SHP77 treated with DMSO at 0.1 percent for 48 hours (cell line): ENCODE measurements at places on chromosomes 4 and X.

GRCh38 chrX:108090491-108091263 lies 665 bp downstream of the PSMD10 start:
- peak; percentile 19 for DNase-seq

GRCh38 chrX:39440799-39441284 lies 639.6 kb downstream of the MID1IP1 start:
- DNase-seq: no peak

DNA sequence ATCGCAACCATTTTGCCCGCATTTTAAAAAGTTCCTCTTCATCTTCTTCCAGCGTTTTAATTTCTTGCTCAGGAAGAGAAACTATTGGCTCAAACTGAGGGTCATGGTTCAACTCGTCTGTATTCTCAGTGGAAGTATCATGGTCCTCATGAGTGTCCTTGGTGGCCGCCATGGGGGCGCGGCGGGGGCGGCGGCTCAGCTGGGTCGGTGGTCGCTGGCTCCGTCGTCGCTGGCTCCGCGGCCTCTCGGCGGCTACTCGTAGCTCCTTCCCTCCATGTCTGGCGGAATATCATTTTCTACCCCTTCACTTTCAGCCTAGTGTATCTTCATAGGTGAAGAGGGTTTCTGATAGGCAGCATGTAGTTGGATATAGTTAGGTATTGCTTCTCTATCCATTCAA lies 492.0 kb upstream of the MAGEB18 start:
- no peak for DNase-seq

- DNase-seq: no peak
Measured at GRCh38 chr4:121648516-121648915, 48.3 kb downstream of the ANXA5 start.

GRCh38 chrX:144849141-144849540 lies 398.2 kb upstream of the SPANXN1 start:
- DNase-seq: no peak

GRCh38 chrX:63747331-63747730 lies 37.7 kb downstream of the ARHGEF9 start:
- DNase-seq: no peak

- no peak for DNase-seq
Measured at GRCh38 chrX:134461437-134461836, 1.5 kb downstream of the HPRT1 start.

- DNase-seq: peak; percentile 67
Measured at GRCh38 chrX:54786967-54787366, 11.1 kb downstream of the ITIH6 start.

DNA sequence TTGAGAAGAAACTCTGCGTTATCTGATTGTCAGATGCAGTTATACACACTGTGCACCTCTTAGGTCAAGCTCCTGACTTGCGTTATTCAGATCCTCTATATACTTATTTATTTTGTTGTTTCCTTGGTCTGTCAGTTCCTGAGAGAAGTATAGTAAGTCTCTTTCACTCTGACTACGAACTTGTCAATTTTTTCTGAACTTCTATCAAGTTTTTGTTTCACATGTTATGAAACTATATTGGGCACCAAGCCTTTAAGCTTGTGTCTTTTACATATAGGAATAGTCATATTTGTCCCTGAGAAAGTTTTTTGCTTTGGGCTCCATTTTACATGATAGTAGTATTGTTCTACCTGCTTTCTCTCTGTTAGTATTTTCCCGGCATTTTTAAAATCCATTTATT lies 31.7 kb downstream of the ZNF275 start:
- DNase-seq: no peak

- no peak for DNase-seq
Measured at GRCh38 chr4:184968784-184969201, 49.5 kb upstream of the HELT start.

DNA sequence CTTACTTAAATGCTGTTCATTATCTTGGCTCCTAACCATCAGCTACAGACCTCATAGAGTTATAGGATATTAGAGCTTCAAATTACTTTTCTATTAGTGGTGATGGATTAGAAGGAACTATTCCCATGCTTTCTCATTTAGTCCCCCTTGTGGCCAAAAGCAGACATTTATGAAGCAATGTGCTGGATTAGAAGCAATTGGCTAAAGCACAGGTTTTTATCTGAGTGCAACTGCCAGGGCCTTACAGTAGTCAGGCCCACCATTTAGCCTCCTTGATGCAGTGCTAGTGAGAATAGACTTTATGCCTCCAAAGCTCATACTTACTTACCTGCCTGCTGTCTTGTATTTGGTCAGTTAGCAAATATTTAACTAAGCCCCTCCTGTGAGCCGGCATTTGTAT lies 93.0 kb downstream of the TSPAN7 start:
- DNase-seq: no peak

DNA sequence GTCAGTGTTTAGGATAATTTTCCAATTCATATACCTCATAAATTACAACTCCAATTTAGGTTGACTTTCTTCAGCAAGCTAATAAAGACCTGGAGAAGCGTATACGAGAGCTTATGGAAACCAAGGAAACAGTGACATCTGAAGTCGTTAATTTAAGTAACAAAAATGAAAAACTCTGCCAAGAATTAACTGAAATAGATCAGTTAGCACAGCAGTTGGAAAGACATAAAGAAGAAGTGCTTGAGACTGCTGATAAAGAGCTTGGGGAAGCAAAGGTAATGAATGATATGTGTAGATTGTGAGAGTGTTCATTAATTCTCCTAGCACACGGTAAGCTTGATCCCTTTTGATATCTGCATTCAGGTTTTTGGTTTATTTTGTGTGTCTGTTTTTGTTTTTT lies 16.8 kb downstream of the CEP135 start:
- no peak for DNase-seq

DNA sequence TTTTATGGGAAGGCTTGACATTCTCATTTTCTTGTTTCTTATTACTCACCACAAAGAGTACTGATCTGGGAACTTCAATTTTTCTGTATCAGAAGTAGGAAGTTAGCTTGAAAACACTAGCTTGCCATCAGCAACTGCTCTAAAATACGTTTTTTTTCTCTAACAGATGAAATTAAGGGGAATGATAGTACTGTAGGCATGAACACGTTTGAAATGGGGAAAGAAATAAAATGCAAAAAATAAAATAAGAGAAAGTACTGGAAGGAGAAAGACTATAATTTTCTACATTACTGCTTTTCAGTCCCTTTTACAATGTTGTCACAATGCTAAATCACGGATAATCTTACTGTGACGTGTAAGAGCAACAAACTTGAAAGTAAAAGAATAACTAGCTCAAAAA lies 1.5 kb downstream of the RADX start:
- DNase-seq: no peak

DNA sequence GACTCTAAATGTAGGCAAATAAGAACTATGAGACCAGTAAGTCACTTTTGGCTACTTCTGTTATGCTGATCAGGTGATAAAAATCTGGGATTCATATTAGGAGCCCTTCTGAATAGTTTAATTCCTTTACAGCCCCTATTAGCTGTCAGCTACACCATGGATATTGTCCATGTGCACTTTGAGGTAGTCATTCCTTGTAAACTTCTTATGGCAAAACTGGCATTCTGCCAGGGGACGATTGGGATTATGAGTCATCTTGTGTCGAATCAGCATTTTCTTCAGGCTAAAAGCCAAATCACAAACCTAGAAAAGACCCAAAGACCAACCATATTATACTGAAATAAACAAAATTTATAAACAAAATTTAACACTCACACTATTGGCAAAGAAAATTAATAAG lies 227.6 kb downstream of the PRDM5 start:
- DNase-seq: no peak

- DNase-seq: no peak
Measured at GRCh38 chr4:10091531-10092181, 24.9 kb downstream of the WDR1 start.

- DNase-seq: no peak
Measured at GRCh38 chr4:2445571-2445970, 23.3 kb upstream of the RNF4 start.

- no peak for DNase-seq
Measured at GRCh38 chr4:123893011-123893981, 496.7 kb downstream of the SPRY1 start.
